ENCODE measurements at places on chromosomes 13 and 19.

- no peak for DNase-seq
These were observed 76.2 kb upstream of the TNFSF11 start for GRCh38 chr13:42497798-42498197.

GRCh38 chr19:664913-665443 is 2.0 kb upstream of the RNF126 start:
- peak; percentile 84 for DNase-seq

DNA sequence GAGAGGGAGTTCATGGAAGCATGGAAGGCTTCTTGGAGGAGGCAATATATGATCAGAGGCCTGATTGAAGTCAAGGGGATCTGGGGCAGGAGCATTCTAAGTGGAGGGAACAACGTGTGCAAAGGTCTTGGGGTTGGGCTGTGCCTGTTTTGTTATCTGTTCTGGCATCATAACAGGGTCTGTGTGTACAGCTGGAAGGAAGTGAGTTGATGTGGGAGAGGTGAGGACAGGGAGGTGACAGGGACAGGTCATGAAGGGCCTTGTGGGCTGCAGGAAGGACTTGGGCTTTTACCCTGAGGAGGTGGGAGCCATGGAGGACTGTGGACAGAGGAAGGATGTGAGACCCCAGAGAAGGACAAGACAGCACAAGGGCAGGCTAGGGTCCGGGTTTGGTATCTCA is 1.2 kb upstream of the NFILZ start:
- no peak for DNase-seq

DNA sequence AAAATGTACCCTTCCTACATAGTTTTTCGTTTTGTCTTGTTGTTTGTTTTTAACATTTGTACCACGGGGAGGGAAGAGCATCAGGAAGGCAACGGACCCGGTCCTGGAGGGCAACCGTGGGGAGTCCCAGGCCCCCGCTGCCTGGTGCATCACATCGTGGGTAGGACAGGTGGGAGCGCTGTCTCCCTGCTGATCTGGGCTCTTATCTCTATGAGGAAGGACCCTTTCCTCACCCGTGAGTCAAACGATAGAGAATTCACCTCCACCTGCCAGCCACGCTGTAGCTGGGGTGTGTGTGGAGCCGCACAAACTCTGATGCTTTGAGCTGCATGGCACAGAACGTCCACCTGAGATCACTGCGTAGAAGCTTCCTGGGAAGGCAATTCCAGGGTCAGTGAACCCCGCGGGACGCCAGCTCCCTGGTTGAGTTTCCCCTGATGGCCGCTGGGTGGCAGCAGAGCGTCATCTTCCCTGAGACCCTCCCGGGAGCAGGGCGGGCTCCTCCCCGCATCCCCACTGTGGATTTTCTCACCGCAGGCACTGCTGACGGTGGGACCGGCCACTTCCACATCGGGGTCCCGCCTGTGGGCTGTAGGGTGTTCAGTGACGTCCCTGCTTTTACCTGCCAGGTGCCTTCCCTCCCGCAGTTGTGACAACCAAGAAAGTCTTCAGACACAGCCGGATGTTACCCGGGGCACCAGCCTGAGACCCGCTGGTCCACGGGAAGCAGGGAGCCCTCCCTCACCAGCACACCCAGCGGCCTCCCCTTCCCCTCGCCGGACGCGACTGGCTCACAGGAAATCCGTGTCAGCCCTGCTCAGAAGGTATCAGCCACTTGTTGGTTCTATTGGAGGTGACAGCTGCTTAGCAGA is 54.7 kb downstream of the ZNF787 start:
- peak; percentile 59 for DNase-seq

- no peak for DNase-seq
These were observed 712.0 kb upstream of the GPC6 start for GRCh38 chr13:92514420-92515125.

DNA sequence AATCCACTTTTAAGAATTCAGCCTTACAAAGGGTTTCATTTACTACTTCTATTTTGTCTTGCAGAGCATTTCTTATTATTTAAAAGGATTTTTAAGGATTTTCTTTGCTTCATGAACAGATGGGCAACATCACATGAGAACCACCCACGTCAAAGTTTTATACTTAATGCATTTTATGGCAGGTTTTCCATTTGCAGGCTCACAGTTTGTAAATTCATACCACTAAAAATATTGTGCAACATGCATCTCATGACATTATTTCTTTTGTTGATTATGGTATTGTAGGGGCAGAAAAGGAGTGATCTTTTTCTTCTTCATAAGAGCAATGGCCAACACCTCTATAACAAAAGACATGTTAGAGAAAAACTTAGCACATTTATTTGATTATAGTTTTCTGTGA is 554.0 kb upstream of the SPRY2 start:
- DNase-seq = no peak

GRCh38 chr13:24687611-24688010 is 7.4 kb downstream of the ATP12A start:
- no peak for DNase-seq

DNA sequence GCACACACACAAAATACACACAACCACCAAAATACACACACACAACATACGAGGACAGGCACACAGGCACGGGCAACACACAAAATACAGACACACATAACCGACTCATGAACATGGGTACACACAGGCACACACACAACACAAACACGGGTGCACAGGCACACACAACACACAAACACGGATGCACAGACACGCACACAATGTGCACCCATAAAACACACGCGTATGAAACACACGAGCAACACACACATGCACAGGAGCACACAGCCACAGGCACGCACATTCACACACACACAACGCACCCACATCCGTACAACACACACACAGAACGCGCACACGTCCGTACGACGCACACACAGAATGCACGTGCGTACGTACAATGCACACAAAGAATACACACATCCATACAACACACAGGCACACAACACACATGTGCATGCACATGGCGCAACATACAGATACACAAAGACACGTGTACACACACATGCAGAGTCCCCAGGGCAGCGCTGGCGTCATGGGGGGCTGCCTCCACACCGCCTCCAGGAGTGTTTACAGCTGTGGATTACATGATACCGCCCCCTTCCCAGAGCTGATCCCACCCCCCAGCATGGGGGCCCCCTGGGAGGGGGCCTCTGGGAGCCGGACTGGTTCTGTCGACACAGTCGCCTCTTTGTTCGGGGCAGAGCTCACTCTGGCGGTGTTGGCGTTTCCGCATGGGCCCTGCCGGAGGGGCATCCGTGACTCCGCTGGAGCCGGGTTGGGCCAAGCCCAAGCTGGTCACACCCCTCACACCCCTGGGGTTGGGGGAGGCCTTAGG is 2.9 kb downstream of the SBNO2 start:
- DNase-seq = no peak

GRCh38 chr13:67844574-67844973 is 614.4 kb upstream of the PCDH9 start:
- DNase-seq = no peak

DNA sequence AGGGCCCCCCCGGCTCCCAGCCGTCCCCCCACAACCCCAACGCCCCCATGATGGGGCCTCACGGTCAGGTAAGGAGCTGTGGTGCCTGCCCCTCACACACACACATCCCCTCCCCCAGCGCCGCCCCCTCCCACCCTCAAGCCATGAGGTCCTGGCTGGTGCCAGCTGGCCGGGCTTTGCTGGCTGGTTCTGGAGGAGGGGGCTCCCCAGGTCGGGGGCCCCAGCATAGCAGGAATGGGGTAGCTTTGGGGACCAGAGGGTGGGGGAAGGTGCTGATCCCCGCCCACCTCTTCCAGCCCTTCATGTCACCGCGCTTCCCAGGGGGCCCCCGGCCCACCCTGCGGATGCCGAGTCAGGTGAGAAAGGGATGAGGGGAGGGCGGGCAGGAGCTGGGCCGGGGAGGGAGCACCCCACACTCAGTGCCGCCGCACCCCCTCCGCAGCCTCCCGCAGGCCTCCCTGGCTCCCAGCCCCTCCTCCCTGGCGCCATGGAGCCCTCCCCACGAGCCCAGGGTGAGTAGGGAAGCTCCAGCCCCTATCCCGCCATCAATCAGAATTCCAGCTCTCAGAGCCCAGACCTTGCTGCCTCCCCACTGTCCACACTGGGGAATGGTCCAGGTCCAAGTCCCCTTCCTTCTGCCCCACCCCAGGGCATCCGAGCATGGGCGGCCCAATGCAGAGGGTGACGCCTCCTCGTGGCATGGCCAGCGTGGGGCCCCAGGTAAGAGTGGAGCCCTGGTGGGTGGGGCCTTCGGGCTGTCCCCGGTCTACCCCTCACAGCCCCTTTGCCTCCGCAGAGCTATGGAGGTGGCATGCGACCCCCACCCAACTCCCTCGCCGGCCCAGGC is 6.4 kb downstream of the ISYNA1 start:
- no peak for DNase-seq

DNA sequence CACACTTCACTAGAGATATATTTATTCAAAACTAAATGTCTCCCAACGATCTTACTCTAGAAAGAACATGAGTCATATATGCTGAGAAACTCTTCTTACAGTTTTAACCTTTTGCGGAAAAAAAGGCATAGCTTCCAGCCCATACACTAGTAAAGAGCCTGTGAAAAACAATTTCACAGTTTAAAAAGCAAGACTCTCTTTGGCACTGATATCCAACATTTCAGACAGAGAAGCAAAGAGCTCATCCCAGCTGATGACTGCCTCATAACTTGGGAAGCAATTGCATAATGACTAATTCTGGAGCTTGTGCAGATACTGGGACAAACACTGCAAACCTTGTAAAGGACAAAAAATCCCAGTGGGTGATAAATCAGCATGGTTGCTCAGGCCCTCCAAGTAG is 88.0 kb downstream of the ENOX1 start:
- no peak for DNase-seq

DNA sequence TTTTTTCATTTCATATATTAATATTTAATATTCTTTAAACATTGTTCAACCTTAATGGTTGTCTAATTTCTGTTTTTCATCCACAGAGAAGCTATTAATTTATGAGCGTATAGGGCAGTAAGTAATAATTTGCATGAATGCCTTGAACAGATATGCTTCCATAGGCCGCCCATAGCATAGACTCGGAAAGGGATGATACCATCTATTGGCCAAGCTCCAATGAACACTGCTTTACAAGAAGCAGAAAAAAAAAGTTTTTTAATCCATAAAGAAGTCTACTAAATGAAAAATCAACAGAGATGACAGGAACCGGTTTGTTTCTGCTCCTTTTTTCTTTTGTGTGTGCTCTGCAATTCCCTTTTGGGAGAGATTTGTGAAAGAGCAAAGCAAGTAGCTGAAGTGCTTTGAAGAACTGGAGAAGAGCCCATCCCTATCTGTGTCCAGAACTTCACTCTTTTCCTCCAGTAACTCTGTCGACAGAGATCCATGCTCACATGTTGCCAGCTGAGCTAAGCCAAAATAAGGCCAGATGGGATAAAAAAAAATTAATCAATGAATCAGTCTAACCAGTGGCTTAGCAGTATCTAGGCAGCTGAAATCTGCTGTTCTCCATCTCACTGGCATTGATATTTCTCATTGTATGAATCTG is 215.9 kb upstream of the SOX21 start:
- no peak for DNase-seq

GRCh38 chr19:10624585-10624984 is 768 bp upstream of the SLC44A2 start:
- no peak for DNase-seq

DNA sequence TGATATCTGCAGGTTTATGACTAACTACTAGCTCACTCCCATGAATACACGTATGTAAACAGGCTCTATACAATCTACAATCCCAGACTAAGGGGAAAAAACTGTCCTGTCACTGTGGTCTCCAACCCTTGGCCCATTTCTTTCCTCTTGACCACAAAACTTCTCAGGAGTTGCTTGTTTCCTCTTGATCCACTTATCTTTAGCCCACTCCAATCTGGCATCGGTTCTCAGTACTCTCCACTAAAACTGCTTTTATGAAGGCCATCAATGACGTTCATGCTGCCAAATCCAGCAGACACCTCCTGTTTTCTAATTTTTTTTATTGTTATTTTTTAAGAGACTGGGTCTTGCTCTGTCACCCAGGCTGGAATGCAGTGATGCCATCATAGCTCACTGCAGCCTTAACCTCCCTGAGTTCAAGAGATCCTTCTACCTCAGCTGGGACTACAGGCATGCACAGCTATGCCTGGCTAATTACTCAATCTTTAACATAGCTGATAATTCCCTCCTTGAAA is 31.9 kb upstream of the USPL1 start:
- DNase-seq = no peak

DNA sequence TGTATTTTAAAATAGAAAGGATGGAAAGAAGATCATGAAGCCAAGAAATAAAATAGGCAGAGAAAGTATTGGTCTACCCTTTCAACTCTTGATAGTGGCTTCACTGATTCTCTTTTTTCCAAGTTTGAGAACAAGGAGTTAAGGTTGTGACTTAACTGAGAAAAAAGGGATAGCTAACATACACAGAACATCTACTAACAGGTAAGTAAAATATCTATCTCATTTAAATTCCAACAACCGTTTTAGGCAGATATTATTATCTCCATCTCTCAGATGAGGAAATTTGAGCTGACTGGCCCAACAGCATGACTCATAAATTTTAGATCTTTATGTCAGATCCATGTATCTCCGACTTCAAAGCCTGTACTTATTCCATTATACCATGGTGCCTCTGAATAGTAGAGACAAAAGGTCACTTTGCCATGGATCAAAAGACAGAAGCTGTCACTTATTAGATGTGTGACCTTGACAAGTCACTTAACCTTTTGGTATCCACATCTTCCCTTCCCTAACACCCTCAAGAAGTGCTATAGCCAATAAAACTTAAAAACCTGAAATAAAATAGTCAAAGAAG is 152.1 kb downstream of the DACH1 start:
- DNase-seq = no peak

- DNase-seq = no peak
These were observed 14.9 kb downstream of the HNRNPM start for GRCh38 chr19:8459520-8460270.

GRCh38 chr19:47032171-47032811 is 12.7 kb downstream of the NPAS1 start:
- DNase-seq = peak; percentile 64

GRCh38 chr13:91868351-91868750 is 469.9 kb downstream of the GPC5 start:
- DNase-seq = no peak

- no peak for DNase-seq
These were observed at the start of gene NCR1 for GRCh38 chr19:54905803-54906511. NCR1 (plus strand) TSS chr19:54906148; CDS start chr19:54906188, 40 bp downstream.

DNA sequence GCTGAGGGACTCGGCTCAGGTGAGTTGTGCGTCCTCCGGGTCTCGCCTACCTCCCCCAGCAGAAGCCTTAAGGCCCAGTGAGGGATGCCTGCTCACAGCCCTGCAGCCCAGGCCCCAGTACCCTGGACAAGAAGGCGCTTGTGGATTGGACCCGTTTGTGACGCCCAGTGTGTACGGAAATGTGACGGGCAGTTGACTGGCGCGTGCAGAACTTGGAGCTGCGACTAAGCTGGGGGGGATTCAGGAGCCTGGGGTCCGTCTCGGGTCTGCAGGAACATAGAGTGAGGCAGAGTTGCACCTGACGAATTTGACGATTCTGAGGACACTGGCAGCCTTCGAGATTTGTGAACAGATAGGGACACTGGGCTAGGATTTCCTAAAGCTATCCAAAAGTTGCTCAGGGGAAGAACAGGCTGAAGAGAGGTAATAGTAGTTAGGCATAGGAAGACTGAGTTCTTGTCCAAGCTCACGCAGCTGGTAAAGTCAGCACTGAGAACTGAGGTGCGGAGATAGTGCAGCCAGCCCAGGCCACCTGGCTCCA is 519 bp downstream of the ZNF551 start:
- DNase-seq = no peak

All from stimulated activated CD4-positive, alpha-beta T cell treated with anti-CD3 and anti-CD28 coated beads, Interleukin-12 subunit alpha, Interleukin-12 subunit beta, amount 100 ng/mL, for 4 hours (primary cell).